Amniotic stem cell (primary cell): ENCODE measurements at places on chromosomes 5 and 9.

DNA sequence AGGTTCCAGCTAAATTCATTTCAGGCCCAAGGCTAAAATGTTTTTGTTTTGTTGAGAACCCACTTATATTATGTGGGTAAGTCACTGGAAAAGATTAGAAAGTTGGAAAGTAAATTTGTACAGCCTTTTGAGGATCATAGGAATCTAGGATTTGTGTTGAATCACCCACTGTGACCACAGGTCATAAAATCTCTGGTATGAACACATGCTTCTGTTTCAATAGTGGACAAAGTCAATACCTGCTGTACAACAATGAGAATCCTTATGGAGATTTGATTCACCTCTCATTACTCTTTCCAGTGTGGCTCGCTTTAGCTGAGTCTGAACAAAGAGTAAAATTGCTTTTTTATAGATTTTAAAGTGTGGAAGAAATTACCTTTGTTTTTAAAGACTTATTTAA lies 369.5 kb downstream of the TMEM167A start:
- no peak for DNase-seq

GRCh38 chr5:133474851-133475590 lies 137.3 kb downstream of the FSTL4 start:
- no peak for DNase-seq

DNA sequence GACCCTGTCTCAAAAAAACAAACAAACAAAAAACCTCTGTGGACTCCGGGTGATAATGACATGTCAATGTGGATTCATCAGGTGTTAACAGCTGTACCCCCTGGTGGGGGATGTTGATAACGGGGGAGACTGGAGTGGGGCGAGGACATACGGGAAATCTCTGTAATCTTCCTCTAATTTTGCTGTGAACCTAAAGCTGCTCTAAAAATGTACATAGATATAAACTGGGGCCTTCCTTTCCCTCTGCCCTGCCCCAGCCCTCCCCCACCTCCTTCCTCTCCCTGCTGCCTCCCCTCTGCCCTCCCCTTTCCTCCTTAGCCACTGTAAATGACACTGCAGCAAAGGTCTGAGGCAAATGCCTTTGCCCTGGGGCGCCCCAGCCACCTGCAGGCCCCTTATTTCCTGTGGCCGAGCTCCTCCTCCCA lies 1.4 kb upstream of the CEL start:
- DNase-seq = no peak

DNA sequence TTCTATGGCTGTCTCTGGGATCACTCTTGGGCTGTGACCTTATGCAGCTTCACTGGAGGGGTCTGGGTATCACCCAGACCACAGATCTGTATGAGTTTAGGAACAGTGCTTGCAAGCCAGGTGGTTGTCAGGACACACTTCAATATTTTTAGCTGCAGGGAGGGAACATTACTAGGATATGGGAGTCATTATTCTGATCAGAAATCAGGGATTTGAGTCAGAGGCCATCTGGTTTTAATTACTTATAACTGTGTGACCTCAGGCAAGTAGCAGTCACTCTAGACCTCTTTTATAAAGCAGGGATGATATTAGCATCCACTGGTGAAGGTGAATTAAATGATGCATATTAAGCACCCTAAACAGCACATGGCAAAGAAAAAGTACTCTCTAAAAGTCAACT lies 60.1 kb upstream of the NMUR2 start:
- no peak for DNase-seq

DNA sequence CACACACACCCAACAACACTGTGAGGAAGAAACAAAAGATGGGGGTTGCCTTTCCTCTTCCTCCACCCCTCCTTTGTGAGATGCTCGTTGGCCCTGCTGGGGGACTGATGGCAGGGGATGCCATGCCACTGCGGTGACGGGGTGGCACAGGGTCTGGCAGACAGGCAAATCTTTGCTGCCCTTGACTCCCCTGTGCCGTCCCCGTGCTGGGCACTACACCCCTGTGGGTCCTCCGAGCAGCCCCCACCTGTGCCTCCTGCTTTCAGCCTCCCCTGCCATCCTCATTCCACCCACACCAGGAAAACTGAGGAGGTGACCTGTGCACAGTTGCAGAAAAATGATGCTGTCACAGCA lies 40.2 kb upstream of the IER5L start:
- no peak for DNase-seq

DNA sequence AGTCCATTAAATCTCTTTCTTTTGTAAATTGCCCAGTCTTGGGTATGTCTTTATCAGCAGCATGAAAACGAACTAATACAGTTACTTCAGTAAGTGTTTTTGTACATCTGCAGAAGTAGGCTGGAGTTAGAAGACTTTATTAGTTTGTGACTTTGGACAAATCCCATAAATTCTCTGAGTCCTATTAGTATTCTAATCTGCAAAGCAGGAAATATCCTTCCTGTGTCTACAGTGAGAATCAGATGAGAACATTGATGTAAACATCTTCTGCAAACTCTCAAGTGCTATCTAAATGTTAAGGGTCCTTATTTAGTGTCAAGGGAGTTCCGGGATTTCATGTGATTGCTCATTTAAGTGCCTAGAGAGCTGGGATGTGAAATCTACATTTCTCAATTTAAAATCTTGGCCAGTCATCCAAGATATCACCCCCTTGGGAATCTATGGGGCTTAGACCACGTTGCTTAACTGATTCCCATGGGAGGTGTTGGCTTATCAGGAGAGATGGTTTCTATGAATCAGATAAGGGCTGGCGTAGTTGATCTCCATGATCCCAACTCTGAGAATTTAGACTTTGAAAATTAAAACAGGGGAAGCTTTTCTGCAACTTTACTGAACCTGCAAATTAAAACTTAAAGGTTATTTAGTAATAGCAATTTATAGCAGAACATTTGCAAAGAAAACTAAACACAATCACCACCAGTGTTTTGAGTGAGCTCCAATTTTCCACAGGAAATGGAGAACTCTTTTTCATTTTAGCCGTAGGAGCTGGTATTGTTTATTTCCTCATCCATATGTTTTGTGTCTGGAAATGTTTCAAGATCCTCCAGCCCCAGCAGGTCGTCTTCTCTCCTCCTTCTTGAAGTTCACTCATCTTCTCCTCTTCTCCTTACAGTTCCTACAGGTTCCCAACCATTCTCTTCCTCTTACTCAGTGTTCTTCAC lies 241.6 kb upstream of the CD180 start:
- DNase-seq = no peak

DNA sequence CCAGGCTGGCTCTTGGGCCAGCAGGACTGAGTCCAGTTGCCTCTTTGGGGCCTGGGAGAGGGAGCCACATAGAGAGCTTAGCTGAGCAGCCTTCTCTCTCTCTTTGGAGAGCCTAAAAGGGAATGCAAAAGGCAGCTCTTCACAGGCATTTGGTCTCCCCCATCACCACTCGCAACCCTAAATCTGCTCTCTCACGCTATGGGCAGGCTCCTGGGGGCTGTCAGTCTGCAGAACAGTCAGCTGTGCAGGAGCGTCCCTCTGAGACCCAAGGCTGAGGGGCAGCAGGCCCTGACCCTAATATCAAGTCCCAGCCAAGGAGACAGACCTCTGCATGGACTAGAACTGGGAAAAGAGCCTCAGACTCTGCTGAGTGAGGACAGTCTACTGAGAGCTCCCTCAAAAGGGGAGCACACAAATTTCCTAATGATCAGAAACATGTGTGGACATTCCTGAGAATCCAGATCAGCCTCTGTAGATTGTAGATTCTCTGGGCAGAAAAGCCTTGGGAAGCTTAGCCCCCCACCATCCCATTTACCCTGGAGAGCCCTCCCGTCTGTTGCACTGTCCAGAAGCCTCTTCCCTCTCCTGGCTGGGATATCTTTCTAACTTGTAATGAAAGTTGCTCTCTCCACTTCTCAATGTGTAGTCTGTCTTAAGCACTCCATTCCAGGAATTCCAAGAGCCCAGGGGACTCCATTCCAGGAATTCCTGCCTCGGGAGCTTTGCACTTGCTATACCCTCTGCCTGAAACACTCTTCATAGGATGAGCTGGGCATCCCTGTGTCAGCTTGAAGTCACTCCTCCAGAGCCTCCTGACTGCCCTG lies 79.4 kb downstream of the FAM114A2 start:
- peak; percentile 10 for DNase-seq

DNA sequence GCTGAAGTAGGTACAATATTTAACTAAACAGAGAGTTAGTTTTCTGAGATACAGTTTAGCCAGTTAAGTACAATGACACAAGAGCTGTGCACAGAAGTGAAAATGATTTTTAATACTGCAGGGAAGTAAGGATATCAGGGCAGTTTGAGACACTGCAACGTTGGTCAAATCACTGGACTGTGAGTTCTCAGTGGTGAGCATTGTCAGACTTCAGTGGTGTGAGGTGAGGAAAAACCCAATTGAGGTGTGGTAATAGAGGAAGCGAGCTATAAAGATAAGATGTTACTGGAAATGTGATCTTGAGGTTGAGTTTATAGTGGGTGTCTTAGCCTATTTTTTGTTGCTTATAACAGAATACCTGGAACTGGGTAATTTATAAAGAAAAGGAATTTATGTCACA lies 12.8 kb upstream of the FBXL7 start:
- no peak for DNase-seq

GRCh38 chr9:79390781-79391770 lies 180.7 kb upstream of the TLE4 start:
- no peak for DNase-seq

GRCh38 chr5:89827359-89827758 lies 582.2 kb downstream of the CETN3 start:
- no peak for DNase-seq

- DNase-seq = no peak
Observed at GRCh38 chr5:12019306-12019705, 115.1 kb upstream of the CTNND2 start.

GRCh38 chr5:151591144-151591819 lies at the start of gene FAT2:
Gene FAT2 (minus strand): TSS chr5:151591331. CDS start chr5:151568931, 22,400 bp downstream.
- no peak for DNase-seq

DNA sequence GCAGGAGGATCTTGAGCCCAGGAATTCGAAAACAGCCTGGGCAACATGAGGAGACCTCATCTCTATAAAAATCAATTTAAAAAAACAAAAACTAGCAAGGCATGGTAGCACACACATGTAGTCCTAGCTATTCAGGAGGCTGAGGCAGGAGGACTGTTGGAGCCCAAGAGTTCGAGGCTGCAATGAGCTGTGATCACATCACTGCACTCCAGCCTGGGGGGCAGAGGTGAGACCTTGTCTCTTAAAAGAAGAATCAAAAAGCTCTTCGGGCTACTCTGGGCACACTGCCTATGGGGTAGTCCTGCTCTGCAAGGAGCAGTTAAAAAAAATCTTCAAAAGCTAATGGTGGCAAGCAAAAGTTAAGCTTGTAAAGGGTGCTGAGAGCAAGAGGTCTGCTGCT lies 23.5 kb downstream of the SKP1 start:
- DNase-seq = no peak

DNA sequence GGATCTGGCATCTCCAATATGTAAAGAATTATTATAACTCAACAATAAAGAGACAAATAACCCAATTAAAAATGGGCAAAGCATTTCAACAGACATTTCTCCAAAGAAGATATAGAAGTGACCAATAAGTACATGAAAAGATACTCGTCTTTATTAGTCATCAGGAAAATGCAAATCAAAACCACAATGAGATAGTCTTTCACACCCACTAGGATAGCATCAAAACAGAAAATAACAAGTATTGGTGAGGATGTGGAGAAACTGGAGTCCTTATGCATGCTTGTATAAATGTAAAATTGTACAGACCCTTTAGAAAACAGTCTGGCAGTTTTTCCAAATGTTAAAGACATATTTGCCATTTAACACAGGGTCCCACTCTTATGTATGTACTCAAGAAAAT lies 39.1 kb upstream of the ITGA1 start:
- no peak for DNase-seq

- no peak for DNase-seq
Observed at GRCh38 chr9:132116583-132116982, 36.9 kb upstream of the MED27 start.

DNA sequence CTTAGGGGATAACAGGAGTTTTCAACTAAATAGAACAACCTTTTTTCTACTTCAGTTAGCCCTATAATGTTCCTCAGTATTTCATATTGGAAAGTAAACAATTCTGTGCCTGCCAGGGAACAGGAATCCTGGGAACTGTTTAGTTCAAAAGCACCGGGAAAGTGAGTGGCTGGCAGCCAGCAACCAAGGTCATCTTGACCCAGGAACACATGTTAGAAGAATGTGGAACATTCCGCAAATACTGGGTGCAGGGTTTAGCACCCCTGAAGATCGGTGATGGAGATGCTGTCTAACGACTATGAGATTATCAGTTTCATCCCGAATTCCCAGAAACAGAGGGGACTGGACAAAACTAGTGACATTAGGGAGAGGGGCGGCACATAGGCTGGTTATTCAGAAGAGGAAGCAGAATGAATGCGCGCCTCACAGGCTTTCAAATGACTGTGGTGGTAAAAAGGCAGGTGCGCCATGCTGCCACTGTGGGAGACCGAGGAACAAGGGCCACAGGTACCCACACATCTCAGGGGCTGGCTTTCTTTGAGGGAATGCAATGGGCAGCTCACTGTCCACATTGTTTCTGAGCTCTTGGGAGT lies 51.2 kb downstream of the IPPK start:
- DNase-seq = no peak

GRCh38 chr5:159765760-159766517 lies 150.3 kb upstream of the ADRA1B start:
- no peak for DNase-seq

DNA sequence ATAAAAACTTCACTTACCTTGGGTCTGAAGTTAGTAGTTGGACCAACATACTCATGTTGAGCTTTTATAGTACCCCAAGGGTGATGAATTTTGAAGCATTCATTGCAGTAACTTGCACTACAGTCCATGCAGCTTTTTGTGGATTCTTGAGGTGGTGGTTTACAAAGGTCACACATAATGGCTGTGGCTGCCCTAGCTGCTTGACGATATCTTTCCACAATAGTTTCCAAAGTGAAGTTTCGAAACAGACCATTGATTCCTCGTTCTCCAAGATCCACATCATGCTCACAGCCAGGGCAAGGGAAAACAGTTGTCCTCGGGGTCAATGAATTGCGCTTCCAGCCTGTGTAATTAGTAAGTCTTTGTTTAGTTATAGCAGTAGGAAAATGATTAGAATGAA lies 22.7 kb downstream of the TRIM36 start:
- DNase-seq = no peak

DNA sequence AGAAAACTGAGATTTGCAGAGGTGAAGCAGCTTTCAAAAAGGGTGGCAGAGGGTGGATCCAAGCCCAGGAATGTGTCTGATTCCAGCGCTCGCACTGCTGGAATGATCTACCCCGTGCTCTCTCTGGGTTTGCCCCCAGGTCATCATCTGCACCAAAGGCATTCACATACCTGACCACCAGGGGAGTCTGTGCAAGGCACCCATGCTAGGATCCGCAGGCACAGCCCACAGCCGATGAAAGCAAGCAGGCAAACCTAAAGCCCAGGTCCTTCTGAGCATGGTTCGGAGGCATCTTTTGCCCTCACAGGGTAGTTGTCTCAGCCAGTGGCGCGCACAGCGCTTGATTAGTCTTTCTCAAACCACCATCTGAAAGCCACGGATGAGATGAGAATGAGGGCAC lies 56.6 kb downstream of the TEK start:
- no peak for DNase-seq
